ENCODE measurements at places on chromosomes 12 and 14.

- no peak for DNase-seq
These were observed 30.7 kb downstream of the EMP1 start for GRCh38 chr12:13227191-13227590.

- peak; percentile 34 for DNase-seq
These were observed 203.1 kb downstream of the PTPRO start for GRCh38 chr12:15525441-15525840.

GRCh38 chr14:99234355-99234754 lies 37.6 kb downstream of the BCL11B start:
- DNase-seq, result no peak

DNA sequence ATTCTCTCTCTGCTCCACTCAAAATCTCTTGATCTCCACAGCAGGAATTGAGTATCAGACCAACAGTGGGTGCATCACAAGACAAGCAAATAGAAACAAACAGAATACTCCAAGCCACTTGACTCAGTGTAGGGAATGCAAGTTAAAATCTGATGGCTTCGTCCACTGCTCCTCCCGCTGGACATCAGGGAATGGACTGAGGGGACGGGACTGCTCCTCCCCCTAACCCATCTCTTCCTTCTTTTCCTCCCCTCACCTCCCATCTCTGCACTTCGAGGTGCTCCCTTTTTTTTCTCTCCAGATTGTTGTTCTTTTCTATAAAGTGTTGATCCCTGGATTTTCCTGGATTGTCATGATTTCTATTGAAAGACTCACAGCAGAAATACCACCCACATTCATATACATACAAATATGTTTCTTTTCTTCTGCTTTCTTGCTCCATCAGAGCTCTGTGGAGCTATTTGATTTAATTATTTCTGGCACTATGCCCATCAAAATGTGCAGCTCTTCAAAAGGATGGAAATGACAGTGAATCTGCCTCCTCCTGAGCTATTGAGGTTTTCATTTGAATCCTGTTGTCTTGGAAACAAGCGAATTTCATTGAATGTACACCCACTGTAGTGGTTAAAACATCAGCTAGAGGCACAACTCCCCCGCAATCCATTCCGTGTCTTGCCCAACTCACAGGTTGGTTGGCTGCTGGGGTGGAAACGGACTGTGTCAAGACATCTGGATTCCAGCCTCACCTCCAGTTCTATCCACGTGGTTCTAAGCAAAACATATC lies 199.7 kb downstream of the SPTSSA start:
- DNase-seq, result no peak

GRCh38 chr12:4775936-4776335 lies 55.7 kb downstream of the GALNT8 start:
- no peak for DNase-seq

All from mammary epithelial cell (primary cell).